ENCODE measurements at places on chromosomes 3 and 15. TPM values are rescaled to one million over a fixed set of nuclear protein-coding genes. Genes with fewer than 3 reads are reported as not detected.

DNA sequence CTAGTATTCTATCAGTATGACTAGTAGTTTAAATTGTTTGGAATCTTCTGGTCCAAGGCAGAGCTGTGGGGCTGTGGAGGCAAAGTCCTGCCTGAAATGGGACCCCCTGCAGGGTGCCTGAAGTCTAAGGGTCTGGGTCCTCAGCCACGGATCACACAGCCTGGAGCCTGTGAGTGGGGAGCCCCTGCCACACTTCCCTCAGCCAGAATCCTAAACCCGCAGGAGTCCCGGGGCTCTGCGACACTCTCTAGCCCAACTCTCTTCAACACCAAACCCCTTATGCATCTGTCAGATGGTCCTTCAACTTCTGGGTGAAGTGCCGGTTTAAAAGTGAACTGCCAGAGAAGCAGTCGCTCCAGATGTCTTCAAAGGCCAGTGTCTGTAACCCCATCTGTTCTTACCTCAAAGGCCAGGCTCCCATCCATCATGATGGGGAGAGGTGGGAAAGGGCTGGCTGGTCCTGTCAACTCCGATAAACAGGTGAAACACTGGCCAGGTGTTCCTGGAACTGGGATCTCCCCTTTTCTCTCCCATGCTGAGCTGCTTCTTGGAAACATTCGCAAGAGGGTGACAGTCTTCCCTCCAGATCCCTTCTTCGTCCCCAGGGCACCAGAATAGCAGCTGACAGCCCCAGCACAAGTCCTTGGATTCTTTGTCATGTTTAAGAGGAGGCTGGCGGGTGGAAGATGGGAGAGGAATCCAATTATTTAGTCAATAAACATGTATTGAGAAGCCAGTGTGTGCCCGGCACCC is 45.6 kb downstream of the CPN2 start:
- no peaks in the 10 kb centered on the region for H3K36me3 ChIP-seq
- no peak overlapping the region for H3K4me3 ChIP-seq
- peaks cover 66% of the 10 kb centered on the region for H3K27me3 ChIP-seq
- no peak for DNase-seq
- no peaks in the 10 kb centered on the region for H3K4me1 ChIP-seq
- no peak overlapping the region for H3K27ac ChIP-seq

- no peak overlapping the region for H3K4me3 ChIP-seq
- H3K36me3 ChIP-seq = no peaks in the 10 kb centered on the region
- peaks cover 63% of the 10 kb centered on the region for H3K27me3 ChIP-seq
Measured at GRCh38 chr15:52782514-52782913, 7.6 kb downstream of the ONECUT1 start.

- no peak for DNase-seq
- H3K36me3 ChIP-seq = peaks cover 19% of the 10 kb centered on the region
- peaks cover 33% of the 10 kb centered on the region for H3K4me1 ChIP-seq
- H3K4me3 ChIP-seq = no peak overlapping the region
- H3K27me3 ChIP-seq = no peaks in the 10 kb centered on the region
Measured at GRCh38 chr3:172126741-172127140, 87.4 kb downstream of the FNDC3B start.

GRCh38 chr3:114860531-114860930 is 286.6 kb downstream of the ZBTB20 start:
- no peaks in the 10 kb centered on the region for H3K36me3 ChIP-seq
- H3K4me3 ChIP-seq = no peak overlapping the region
- H3K27ac ChIP-seq = no peak overlapping the region
- no peaks in the 10 kb centered on the region for H3K27me3 ChIP-seq

GRCh38 chr3:180188512-180189309 is 152.0 kb upstream of the PEX5L start:
- no peaks in the 10 kb centered on the region for H3K4me1 ChIP-seq
- no peak for DNase-seq
- H3K4me3 ChIP-seq = no peak overlapping the region
- H3K36me3 ChIP-seq = no peaks in the 10 kb centered on the region
- no peaks in the 10 kb centered on the region for H3K27me3 ChIP-seq

DNA sequence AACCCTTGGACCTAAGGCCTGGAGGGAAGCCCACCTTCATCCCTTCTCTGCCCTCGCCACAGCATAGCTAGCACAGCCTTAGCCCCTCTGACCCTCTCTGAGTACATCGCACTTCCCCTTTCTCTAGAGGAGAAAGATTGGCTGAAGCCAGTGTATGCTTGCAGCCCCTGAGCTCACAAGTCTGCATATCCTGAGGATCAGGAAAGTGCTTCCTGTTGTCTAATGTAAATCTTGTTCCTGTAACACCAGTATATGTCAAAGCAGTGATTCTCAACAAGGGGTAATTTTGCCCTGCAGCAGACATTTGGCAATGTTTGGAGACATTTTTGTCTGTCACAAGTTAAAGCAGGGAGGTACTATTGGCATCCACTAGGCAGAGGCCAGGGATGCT is 2.2 kb upstream of the PRKCD start:
- no peak for DNase-seq
- H3K4me1 ChIP-seq = peaks cover 21% of the 10 kb centered on the region
- no peak overlapping the region for H3K27ac ChIP-seq
- no peaks in the 10 kb centered on the region for H3K36me3 ChIP-seq

GRCh38 chr3:122098611-122099010 is 43.4 kb downstream of the CD86 start:
- no peak for DNase-seq
- no peak overlapping the region for H3K4me3 ChIP-seq
- H3K4me1 ChIP-seq = no peaks in the 10 kb centered on the region
- no peaks in the 10 kb centered on the region for H3K36me3 ChIP-seq

DNA sequence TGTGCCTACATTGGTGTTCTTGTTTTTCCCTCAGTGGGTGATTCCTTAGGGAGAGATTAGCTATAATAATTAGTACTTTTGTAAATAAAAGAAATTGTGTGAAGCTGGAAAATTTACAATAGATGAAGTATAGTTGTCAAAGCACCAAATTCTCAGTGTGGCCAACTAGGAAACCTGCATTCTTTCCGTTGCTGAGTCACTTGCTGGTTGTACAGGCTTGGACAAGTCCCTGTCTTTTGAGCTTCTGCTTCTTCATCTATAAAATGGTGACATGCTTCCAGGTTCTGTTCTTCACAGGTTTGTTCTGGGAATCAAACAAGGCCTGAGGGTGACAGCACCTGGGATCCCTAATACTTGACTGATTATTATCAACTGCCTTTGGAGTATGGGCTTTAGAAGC is 184.1 kb upstream of the HES1 start:
- H3K27ac ChIP-seq = no peak overlapping the region
- H3K4me3 ChIP-seq = no peak overlapping the region
- H3K4me1 ChIP-seq = no peaks in the 10 kb centered on the region
- peaks cover 10% of the 10 kb centered on the region for H3K27me3 ChIP-seq
- DNase-seq = no peak

DNA sequence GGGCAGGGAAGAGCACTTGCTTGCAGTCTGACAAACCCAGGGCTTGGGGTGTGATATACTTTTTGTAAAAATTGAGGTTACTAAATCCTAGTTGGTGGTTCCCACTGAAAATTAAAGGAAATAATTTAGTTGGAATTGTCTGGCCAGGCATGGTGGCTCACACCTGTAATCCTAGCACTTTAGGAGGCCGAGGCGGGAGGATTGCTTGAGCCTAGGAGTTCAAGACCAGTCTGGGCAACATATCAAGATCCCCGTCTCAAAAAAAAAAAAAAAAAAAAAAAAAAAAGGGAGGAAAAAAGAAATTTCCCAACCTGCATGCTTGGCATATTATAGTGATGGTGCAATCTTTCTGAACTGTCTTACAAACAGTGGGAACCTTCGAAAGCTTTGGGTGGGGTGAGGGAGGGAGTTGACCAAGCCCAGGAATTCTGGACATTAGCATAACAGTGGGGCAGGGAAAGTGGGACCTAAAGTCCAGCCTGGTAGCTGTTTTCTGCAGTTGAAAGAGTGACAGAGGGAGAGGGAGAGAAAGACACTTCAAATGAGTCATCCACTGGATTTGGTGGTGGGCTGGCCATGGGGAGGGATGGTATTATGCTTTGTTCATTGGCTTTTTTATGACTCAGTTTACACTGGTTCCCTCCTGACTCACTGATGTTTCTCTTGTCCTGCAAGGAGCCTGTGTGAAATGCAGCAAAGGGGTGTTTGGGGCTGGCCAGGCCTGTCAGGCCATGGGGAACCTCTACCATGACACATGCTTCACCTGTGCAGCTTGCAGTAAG is 41.1 kb downstream of the LIMD1 start:
- H3K4me3 ChIP-seq = no peak overlapping the region
- peak; percentile 81 for DNase-seq
- peaks cover 14% of the 10 kb centered on the region for H3K36me3 ChIP-seq
- no peaks in the 10 kb centered on the region for H3K27me3 ChIP-seq

DNA sequence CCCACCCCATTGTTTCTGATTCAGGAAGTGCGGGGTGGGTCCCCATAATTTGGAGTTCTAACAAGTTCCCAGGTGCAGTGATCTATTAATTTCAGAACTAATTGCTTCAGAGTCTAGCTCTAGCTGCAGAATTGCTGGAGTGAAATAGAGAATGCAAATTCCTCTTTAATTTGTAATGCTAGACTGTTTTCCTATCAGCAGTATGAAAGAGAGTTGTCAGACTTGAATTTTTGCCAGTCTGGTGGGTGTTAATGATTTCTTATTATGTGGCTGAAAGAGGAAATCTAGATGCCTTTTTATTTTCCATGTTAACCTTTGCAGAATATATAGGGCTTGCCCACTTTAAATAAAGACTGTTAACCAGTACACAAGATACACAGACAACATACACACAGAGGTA is 23.7 kb downstream of the APH1B start:
- peaks cover 2% of the 10 kb centered on the region for H3K4me1 ChIP-seq
- peaks cover 32% of the 10 kb centered on the region for H3K36me3 ChIP-seq
- H3K4me3 ChIP-seq = no peak overlapping the region
- H3K27me3 ChIP-seq = no peaks in the 10 kb centered on the region

GRCh38 chr3:126952261-126952982 is 30.5 kb upstream of the PLXNA1 start:
- no peak for DNase-seq
- H3K27me3 ChIP-seq = no peaks in the 10 kb centered on the region
- H3K27ac ChIP-seq = no peak overlapping the region
- no peaks in the 10 kb centered on the region for H3K4me1 ChIP-seq
- no peak overlapping the region for H3K4me3 ChIP-seq

DNA sequence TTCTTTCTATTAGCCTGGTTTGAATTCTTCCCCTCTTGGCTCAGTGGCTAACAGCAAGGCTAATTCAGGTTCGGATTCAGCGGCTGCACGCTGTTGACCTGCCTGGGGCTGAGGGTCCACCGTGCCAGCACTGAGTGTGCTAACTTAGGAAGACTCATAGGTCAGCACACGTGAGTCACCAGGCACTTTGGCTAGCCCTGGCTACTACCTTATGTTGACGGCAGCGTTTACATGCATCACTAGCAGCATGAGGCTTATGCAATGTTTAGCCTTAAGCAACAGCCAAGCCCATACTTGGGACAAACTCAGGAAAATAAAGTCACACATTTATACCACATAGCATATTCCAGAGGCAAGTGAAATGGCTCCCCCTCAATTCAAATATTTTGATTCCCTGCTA is 137.7 kb downstream of the RAB11A start:
- H3K36me3 ChIP-seq = no peaks in the 10 kb centered on the region
- H3K27me3 ChIP-seq = no peaks in the 10 kb centered on the region
- no peak overlapping the region for H3K4me3 ChIP-seq
- no peaks in the 10 kb centered on the region for H3K4me1 ChIP-seq

DNA sequence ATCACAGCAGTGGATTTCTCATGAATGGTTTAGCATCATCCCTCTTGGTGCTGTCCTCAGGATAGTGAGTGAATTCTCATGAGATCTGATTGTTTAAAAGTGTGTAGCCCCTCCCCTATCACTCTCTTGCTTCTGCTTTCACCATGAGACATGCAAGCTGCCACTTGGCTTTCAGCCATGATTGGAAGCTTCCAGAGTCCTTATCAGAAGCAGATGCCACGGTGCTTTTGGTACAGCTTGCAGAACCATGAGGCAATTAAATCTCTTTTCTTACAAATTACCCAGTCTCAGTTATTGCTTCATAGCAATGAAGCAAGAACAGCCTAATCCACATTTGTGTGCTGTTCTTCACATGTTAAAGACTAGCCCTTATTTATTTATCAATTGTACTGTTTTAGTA is 495.2 kb upstream of the EPHA6 start:
- no peak overlapping the region for H3K27ac ChIP-seq
- H3K4me1 ChIP-seq = no peaks in the 10 kb centered on the region
- DNase-seq = no peak
- no peaks in the 10 kb centered on the region for H3K36me3 ChIP-seq
- H3K27me3 ChIP-seq = no peaks in the 10 kb centered on the region

DNA sequence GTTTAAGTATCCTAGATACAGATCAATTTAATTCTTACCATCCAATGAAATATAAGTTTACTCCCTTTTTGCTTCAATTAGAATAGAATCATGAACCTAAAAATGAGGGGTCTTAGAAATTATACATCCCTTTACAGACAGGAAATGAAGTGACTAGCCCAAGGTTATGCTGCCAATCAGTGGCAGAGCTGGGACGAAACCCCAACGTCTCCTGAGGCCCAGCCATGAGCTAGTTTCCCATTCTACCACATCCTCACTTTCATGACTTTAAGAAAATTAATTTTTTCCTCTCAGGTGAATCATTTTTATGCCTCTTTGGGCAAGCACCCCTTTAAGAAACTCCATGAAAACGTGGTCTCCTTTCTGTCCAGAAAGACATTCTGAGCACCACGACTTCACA is 11.2 kb downstream of the LRIG1 start:
- no peaks in the 10 kb centered on the region for H3K36me3 ChIP-seq
- peaks cover 26% of the 10 kb centered on the region for H3K4me1 ChIP-seq
- no peak overlapping the region for H3K4me3 ChIP-seq
- no peak for DNase-seq
- no peaks in the 10 kb centered on the region for H3K27me3 ChIP-seq
- H3K27ac ChIP-seq = peak overlapping the region; percentile 59

- H3K27me3 ChIP-seq = no peaks in the 10 kb centered on the region
- no peak overlapping the region for H3K4me3 ChIP-seq
- H3K4me1 ChIP-seq = peaks cover 27% of the 10 kb centered on the region
- peak; percentile 100 for DNase-seq
- H3K36me3 ChIP-seq = 0 out of 2 replicates have a peak, but pooled peaks cover 3% of the 10 kb centered on the region
Measured at GRCh38 chr15:32855942-32856341, 138.1 kb downstream of the GREM1 start.

Gene C3orf80
- not detected for total RNA-seq

Gene CCDC13
- total RNA-seq = 0.28 TPM

Gene PEX5L
- under 0.01 TPM for total RNA-seq

Gene SPTSSB
- not detected for total RNA-seq

Gene FOXB1
- total RNA-seq = not detected

Gene SLC24A5
- total RNA-seq = not detected
